SHP77 (cell line): ENCODE measurements at places on chromosomes 1 and 21.

DNA sequence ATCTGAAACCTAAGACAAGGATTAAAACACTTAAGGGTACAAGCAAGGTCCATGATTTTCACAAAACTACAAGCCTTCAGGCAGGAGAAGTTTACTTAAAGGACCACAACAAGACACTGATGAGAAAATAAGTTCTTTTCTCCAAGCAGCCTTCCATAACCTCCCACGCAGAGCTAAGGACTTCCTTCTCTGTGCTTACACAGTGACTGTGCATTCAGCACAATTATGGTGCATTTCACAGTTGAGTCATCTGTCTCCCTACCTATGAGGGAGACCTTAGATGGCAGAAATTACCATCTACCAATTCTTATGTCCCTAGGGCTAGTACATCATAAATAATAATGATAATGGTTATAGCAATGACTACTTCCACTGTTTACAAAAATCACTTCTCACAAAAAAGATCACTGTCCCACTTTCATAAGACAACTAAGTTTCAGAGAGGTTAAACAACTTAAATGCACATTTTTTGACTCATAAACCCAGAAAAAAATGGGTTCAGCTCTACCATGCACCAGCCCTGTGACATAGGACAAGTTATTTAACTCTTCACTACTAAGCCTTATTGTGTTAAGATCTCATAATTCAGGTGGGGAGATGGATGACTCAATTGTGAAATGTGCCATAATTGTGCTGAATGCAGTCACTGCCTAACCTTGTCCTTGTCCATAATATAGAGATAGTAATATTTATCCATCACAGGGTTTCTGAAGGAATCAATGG lies 45.3 kb downstream of the TARBP1 start:
- no peak for DNase-seq

GRCh38 chr21:44938772-44939531 lies 877 bp upstream of the SLX9 start:
- DNase-seq = no peak

GRCh38 chr1:237791592-237791991 lies 99.1 kb downstream of the ZP4 start:
- DNase-seq = no peak

GRCh38 chr1:167717351-167717750 lies 4.4 kb upstream of the MPZL1 start:
- no peak for DNase-seq

DNA sequence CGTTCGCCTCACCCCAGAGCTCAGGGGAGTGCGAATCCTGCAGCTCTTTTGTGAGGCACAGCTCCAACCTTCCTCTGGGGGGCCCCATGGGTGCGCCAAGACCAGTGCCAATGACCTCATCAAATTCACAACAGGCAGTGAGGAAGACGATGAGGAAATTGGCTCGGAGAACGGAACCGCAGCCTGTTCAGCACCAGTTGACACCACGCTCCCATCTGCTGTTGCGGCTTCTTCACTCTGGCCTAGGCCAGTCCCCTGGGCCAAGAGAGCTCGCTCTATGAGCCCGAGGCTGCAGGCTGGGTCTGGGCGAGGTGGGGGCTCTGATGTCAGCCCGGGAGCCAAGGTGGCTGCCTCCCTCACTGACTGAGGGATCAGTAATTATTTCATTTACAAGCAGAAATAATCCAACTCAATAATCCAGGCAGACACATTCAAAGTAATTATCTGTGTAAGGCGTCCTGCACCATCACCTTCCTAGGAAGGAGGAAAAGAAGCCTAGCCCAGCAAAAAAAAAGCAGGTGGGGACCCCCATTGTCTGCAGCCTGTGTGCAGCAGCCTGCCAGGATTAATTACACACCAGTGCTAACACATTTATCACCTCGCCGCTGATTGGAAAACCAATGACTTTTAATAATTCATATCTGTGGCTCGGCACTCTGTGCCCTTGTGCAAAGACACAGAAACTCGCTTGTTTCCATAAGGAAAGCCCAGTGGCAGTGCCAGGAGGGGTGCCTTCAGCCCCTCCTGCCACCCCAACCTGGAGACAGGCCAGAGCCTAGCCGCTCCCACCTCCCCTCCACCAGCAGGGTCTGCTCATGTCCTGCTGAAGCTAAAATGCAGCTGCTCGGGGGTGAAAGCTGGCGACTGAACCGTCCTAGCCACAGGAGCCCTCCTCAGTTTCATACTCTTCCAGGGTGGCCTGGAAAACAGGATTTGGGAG lies 1.9 kb downstream of the PLEKHA6 start:
- DNase-seq = no peak

GRCh38 chr21:35829067-35829466 lies 231.3 kb downstream of the SETD4 start:
- no peak for DNase-seq

- DNase-seq = no peak
These were observed 57.5 kb upstream of the IPO9 start for GRCh38 chr1:201771466-201771865.

DNA sequence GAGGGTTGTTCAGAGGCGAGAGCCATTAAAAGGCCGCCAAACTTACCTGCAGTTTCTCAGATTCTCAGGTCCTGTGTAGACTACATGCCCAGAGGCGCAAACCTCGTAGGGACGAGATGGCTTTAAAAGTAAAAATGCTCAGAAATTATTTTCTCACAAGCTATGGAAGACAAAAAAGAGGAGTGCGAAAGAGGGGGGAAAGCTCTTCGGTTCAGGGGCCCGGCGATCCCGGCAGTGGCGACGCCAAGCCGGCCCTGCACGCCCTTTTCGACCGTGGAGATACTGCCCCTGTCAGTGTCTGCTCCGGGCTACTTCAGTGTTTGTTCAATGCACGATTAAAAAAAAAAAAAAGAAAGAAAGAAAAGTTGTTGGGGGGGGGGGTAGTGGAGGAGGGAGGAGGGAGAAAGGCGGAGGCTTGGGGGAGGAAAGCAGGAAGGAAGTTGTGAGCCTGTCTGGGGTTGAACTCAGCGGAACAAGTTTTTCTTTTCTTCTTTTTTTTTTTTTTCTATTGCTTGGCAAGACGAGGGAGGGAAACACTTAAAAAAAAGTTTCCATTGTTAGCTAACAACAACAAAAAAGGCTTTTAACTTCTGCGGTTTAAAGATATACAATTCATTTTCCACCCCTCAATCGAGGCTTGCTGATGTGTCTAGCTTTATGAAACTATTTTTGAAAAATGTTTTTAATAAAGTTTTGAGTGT lies at the start of gene ITPKB:
ITPKB (minus strand) TSS at position 288 of the 701 bp plus-strand sequence. CDS start 1,824 bp downstream, outside the sequence.
- no peak for DNase-seq

- DNase-seq = no peak
These were observed 185.5 kb downstream of the CRB1 start for GRCh38 chr1:197453376-197454058.
